ENCODE measurements at places on chromosomes 6 and 20. TPM values are rescaled to one million over a fixed set of nuclear protein-coding genes. Genes with fewer than 3 reads are reported as not detected.
A peak's percentile ranks its signal among the peaks of the same experiment; 100 is the strongest.

DNA sequence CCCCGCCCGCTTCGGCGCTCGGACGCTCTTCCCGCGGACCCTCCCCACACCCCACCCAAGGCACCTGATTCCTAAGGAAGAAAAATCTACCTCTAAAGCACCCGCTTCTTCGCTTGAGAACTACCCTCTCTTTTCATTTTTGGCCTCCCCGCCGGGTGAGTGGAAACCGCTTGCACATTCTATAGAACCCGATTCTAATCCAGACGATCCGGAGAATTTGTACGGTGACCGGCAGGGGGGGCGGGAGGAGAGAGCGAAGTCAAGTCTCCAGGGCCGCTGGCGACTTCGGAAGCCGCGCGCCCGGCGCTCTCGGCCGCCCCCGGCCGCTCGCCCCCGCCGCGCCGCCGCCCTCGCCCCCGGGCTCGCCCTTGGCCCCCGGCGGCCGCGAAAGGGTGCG is at the start of gene RBM24:
Gene RBM24, plus strand, starts transcription at position 262 of the 397 bp plus-strand sequence. CDS start 221 bp downstream, outside the sequence.
- peak; percentile 81 for DNase-seq

- no peak for DNase-seq
Measured at GRCh38 chr6:14051355-14051754, 66.2 kb upstream of the CD83 start.

GRCh38 chr20:17403461-17403860 is 127.7 kb downstream of the BFSP1 start:
- no peak for DNase-seq

- no peak for DNase-seq
Measured at GRCh38 chr20:4638826-4639225, 82.9 kb upstream of the PRND start.

DNA sequence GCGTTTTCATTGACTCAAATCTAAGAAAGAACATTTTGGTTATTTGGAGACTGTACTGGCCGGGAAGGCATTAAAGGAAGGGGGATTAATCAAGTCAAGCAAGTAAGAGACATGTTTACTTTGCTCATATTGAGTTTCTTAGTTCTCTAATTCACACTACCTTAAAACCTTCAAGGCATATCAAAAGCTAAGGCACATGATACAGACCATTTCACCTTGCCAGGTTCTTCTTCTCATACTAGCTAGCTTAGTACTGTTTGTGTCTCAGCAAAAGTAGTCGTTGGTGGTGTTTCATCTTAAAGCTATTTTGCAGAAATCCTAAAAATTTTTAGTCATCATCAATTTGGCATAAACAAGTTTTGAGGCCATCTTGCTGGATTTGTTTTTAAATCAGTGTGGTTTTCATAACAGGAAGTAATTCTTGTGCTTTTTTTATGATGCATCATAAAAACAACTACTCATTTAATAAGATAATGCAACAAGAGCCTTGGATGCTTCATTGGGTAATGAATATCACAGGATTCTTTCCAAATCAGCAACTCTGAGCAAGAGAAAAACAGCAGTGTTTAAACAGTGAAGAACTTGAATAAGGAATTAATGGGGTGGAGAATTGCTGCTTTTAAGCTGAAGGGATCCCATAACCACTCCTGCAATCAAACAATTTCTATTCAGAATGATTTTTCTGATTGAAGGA is 425.3 kb downstream of the EPM2A start:
- peak; percentile 74 for DNase-seq

Gene CST2
- not detected for total RNA-seq

Gene CAP2
- 45.1 TPM for total RNA-seq

Gene FAM217A
- total RNA-seq: not detected

Gene ADGRB3
- not detected for total RNA-seq

Gene COL21A1
- total RNA-seq: 12.9 TPM
